Right cardiac atrium (tissue), 5 donors: ENCODE measurements at places on chromosomes 13 and 19. TPM values are rescaled to one million over a fixed set of nuclear protein-coding genes. Genes with fewer than 3 reads are reported as not detected.

DNA sequence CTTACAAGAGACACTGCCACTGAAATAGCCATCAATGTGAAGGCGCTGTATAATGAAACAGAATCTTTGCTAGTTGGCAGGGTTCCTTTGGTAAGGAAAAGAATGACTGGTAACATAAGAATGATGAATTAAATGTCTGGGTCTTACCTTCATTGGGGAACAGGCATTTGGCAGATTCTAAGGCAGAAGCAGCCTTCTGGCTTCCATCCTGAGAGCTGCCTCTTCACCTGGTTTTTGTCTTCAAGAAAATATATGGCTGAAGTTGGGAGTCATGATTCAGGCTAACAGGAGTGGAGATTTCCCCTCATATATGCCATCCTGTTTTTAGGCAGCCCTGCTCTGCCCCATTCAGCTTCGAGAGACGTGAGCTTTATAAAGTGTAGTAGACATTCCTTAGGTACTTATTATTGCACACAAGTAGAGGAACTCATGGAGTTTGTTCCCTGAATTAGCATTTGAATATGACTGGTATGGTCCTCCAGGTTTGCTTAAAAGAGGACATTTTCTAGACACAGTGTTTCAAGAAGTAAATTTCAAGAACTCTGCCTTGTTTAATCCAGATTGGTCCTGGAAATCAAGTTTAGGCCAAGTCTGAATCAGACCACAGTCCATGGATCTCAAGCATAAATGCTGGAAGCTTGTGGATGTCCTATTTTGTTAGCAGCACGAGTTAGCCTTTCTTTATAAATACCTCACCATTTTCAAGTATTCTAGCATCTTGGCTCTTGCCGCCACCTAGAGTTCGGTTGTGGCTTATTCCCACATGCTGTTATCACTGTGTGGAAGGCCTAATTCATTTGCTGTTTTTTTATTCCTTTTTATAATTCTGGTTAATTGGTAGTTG, 56.2 kb upstream of the AKAP11 start:
- no peak for DNase-seq

DNA sequence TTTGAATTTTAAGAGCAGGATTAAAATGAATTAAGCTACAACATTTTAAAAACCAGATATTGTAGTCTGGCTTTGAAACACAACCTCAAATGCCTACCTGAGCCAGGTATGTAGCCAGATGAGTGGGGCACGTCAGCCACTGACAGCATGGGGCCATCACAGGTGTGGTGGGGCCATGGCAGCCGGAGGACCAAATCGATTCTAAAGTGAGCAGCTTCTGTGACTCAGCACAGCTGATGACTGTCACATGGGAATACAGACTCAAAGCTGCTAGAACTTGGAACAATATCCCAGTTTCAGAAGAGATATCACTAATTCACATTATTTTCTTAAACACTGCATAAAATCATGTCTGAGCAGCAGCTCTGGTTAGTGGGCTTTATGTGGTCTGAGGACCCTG, 52.8 kb downstream of the SERP2 start:
- DNase-seq = no peak

DNA sequence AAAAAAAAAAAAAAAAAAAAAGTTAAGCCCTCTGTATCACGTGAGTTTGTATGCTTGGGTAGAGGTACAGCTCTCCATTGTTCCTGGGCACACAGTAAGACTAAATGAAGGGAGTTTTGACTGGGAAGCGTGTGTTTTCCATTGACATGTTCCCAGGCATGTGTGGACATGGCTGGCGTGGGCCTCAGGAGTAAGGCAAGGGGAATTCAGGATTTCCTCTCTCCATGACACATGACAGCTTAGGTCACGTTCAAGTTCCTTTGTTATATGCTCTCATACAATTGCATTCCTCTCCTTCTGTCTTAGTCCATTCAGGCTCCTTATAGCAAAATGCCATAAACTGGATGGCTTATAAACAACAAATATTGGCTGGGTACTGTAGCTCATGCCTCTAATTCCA, 17.1 kb upstream of the MAP3K10 start:
- no peak for DNase-seq

GRCh38 chr13:52359534-52359933, 46.4 kb downstream of the THSD1 start:
- no peak for DNase-seq

PIN1 gene
- 92.5 TPM for total RNA-seq
